Activated CD8-positive, alpha-beta memory T cell treated with anti-CD3 and anti-CD28 coated beads, Interleukin-2, amount 50 U/mL, for 4 hours (primary cell): ENCODE measurements at places on chromosomes 12 and 14.

DNA sequence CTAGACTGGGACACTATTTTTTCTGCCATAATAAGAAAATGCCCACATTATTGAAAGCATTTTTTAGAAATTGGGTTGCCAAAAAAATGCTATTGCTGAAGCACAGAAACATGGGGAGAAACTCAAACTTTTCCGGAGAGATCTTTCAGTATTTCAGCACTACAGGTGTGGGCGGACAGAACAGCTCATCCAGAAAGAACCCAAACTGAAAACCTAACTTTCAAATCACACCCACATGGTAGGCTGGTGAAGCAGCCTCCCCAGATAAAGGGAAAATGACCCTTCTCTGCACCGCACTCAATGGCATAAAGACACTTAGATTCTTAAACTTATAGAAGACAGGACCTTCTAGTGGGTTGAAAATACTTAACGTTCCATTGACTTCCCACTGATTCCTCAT lies 62.3 kb upstream of the TMPO start:
- no peak for DNase-seq

- DNase-seq: no peak
These were observed 7.5 kb downstream of the MAP3K9 start for GRCh38 chr14:70801836-70802235.

- no peak for DNase-seq
These were observed 623.5 kb downstream of the FLRT2 start for GRCh38 chr14:86153480-86153879.

- no peak for DNase-seq
These were observed 262.8 kb downstream of the SLC16A7 start for GRCh38 chr12:59858508-59859170.

- DNase-seq: no peak
These were observed 157.3 kb upstream of the DDHD1 start for GRCh38 chr14:53310412-53310811.

- no peak for DNase-seq
These were observed 28.3 kb downstream of the NTN4 start for GRCh38 chr12:95762123-95762785.

GRCh38 chr14:60101786-60102185 lies 10.1 kb downstream of the PCNX4 start:
- no peak for DNase-seq

GRCh38 chr12:124938587-124938986 lies 24.1 kb upstream of the UBC start:
- no peak for DNase-seq

GRCh38 chr12:68487721-68488309 lies 122.9 kb upstream of the RAP1B start:
- no peak for DNase-seq

DNA sequence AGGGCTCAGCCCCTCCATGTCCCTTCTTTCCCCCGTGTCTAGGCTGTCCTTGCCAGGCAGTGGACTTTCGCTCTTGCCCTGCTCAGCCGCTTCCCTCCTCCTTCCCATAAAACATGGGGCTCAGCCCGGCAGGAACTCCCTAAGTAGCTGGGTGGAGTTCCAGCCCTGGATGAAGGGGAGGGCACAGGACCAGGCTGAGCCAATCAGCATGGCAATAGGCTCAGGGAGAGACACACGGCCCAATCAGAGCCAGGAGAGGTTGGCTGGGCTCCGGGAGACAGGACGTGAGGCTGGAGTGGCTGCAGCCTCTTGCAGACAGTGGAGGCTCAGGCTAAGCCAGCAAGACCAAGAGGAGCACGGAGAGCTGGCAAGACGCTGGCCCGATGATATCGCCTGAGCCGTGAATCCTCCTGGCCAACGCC lies 54.3 kb downstream of the GALNT9 start:
- no peak for DNase-seq

- DNase-seq: no peak
These were observed 5.1 kb upstream of the TNFRSF1A start for GRCh38 chr12:6346942-6347341.
